ENCODE measurements at places on chromosomes 1 and 21.

DNA sequence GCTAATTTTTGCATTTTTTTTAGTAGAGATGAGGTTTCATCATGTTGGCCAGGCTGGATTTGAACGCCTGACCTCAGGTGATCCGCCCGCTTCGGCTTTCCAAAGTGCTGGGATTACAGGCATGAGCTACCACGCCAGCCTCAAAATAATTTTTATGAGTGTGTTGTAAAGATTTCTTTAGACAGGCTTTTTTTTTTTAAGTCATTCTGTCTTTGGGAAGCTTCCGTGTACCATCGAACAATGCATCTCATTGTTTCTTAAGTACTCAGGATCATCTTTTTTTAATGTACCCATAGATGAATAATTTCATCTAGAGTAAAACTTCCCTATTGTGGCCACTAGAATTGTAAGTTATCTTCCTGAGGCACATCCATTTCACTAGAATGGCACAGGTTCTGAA, 19.6 kb upstream of the SDC3 start:
- DNase-seq, result no peak

- DNase-seq, result no peak
These were observed 2.4 kb downstream of the PEAR1 start for GRCh38 chr1:156895927-156896326.

GRCh38 chr1:84668185-84668584, 22.1 kb downstream of the SSX2IP start:
- no peak for DNase-seq

- no peak for DNase-seq
These were observed 3.6 kb upstream of the TUFT1 start for GRCh38 chr1:151536499-151536898.

DNA sequence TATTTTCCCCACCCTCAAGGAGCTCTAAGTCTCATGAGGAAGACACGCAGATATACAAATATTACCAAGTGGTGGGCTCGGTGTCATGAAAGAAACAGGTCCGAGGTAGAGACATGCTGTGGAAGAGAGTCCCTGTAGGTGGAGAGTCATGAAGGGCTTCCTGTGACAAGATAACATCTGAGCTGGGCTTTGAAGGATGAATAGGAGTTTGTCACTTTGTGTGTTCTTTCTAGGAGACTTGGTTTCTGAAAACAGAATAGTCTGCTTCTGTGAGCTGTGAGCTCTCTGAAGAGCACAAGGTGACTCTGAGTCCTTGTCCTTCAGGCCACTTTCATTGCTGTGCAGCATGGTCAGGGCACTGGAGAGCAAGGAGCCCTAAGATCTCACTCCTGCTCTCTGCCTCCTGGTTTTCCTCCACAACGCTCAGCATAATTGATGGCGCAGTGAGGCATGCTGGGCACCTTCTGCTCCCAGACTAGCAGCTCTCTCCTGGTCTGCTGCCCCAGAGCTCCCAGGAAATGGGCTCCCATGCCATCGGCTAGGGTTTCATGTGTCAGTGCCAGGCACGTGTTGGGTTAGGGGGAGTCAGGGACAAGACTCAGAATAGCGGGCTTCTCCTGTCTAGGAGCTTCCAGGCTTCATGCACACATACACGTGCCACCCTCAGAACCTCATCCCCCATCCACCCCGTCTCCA, 209.9 kb upstream of the CSF3R start:
- DNase-seq, result no peak

DNA sequence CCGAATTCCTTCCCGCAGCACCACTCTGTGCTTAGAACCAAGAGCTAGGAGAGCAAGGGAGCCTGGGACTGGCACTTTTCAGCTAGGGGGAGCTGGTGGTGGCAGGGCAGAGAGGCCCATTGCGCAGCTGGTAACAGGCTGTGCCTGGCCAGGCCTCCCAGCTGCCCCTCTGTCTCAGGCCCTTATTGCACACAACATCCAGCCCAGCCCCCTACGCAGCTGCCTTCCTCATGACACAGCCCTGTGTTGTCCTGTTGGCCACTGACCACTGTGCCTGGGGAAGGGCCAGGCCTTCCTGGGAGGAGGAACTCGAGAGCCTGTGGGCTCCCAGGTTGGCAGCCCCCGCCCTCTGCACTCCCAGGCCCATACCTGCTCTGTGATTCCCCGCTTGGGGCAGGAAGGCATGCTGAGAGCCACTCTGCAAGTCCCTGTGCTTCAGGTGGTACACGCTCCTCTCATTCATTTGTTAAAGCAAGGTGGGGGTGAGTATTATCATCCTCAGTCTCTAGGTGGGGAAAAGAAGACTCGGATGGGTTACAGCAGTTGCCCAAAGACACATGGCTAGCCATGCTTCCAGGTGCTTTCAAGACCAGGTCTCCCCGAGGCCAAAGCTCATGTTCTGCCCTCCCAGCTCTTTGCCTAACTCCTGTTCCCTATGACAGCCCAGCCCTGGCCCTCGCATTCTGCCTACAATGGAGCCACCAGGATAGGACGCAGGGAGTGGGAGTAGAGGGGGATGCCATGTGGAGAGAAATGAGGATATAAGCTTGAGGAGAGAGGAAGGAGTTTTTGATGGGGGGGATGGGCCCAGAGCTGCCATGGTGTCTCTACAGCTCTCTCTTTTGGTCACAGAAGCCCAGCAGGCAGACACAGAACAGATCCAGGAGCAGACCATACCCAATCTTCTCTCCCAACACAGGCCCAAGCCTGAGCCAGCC, 81.8 kb downstream of the TMEM53 start:
- no peak for DNase-seq

DNA sequence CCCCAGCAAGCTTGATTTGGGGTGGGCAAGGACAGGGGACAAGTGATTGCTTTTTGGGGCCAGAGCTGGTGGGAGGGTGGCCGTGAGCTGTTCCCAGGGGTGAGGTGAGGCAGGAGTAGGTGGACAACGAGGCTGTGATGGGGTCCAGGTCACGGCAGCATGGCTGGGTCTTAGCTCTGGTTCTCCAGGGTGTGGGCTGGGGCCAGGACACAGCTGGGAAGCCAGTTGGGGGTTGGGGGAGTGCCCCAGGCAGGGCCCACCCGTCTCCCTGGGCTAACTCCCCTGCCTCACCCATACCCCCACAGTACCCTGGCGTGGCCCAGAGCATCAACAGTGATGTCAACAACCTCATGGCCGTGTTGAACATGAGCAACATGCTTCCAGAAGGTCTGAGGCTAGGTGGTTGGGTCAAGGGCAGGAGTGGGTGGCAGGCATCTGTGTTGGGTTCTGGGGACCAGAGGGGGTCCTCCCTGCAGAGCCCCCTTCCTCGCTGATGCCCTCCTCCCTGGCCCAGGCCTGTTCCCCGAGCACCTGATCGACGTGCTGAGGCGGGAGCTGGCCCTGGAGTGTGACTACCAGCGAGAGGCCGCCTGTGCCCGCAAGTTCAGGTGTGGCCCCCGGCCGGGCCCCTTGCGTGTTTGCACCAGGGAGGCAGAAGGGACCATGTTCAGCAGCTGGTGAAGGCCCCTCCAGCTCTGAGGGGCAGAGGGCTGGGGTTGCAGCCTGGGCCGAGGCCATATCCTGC, 43.3 kb downstream of the COQ8A start:
- DNase-seq, result no peak

DNA sequence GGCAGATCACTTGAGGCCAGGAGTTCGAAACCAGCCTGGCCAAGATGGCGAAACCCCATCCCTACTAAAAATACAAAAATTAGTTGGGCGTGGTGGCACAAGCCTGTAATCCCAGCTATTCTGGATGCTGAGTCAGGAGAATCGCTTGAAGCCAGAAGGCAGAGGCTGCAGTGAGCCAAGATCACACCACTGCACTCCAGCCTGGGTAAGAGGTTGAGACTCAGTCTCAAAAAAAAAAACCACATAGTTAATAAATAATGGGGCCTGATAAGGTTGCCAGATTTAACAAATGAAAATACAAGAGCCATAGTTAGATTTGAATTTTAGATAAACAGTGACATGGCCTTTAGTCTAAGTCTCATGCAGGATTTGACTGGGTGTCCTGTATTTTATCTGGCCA, 175.7 kb downstream of the ZZZ3 start:
- no peak for DNase-seq

DNA sequence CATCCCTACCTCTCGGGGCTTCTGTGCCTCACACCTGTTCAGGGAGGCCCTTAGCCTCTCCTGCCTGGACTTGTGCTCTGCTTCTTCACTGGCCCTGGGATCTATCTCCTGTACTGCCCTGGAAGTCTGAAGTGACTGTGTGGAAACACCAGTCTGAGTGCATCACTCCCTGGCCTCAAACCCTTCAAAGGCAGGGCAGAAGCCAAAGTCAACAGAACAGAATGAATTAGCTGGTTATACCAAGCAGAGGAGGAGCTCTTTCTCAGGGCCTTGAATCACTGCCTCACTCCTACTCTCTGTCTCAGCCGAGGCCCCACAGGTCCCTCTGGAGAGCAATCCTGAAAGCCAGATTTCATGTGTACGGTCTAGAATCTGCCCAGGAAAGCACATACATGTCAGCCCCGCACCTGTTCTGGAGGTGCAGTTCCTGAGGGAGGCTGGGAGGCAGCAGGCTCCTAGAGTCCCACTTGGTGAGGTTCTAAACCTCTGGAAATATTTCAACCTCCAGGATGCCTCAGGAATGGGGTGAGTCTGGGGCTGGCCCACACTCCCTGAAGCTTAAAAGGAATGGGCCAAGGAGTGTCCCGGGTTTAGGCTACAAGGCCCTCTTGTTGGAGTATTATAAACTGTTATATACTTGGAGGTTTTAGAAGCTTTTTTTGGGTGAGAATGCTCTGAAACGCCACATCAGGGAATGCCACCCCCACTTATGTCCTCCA, 98.3 kb downstream of the ABCA4 start:
- no peak for DNase-seq

GRCh38 chr21:31117128-31117916, 79.0 kb upstream of the KRTAP19-8 start:
- no peak for DNase-seq

DNA sequence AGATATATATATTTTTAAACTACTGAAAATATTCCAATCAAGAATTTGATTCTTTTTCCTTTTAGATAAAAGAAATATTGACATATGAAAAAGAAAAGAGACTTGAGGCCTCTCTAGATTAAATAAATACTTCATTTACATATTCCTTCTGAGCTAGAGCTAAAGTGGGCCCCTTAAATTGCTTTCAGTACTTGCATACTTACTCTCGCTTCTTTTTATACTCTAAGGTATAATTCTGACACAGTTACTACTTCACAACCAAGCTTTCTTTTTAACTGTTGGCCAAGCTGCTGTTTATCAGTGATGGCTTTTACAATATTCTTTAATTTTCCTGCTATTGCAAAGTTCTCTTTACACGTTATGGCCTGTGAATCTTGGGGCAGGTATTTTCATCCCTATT, 24.6 kb downstream of the EXTL2 start:
- no peak for DNase-seq

DNA sequence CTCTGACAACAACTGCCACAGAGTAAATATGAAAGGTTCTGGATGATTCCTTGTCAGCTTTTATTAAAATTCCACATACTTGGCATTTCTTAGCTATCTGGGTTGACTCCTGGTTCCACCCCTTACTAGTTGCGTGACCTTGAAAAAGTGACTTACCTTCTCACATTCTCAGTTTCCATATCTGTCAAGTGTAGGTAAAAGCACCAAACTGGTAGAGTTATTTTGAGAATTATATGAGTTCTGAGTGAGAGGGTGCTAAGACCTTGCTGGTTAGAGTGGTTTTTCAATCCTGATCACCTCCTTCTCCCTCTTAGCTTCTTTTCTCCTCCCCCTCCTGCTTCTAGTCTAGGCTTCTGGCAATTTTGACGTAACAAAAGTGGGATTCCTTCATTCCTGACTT, 83.4 kb upstream of the ABCD3 start:
- DNase-seq, result no peak

DNA sequence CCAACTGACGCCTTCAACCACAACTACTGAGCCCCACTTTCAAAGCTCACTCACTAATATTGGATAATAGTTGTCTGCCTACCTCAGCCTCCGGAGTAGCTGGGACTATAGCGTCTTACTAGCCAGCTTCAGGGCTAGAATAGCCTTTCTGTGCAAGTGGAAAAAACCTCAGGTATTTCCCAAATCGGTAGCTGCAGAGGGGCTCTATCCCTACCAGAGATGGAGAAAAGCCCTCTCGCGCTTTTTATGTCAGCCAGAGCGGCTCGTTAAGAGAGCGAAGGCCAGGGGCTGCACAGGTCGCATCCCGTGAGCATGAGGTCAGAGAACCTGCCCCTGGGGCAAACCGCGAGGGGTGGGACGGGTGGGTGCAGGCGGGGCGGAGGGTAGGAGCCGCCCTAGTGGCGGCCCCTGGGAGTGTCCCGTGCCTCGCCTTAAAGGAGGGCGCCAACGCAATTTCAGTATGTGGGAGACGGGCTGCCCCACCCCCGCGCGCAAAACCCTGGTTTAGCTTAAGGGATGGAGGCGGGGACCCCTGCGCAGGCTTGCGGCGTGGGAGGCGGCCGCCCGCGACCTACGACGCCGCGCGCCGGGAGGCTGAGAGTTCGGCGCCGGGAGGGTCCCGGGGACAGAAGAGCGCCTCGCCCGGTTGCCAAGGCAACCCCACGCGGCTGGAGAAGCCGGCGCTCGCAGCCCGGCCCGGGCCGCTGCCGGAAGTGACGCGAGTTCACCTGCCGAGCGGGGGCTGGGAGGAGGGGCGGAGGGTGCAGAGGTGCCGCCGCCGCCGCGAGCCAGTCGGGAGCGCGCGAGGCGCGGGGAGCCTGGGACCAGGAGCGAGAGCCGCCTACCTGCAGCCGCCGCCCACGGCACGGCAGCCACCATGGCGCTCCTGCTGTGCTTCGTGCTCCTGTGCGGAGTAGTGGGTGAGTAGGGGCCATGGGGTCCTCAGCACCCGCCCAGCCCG, at the start of gene CXADR:
Gene CXADR, plus strand, starts transcription at position 791 of the 961 bp plus-strand sequence. Its CDS starts 87 bp downstream, at position 878.
- DNase-seq, result peak; percentile 43

- peak; percentile 35 for DNase-seq
These were observed 448 bp downstream of the GATAD2B start for GRCh38 chr1:153922076-153922971.

DNA sequence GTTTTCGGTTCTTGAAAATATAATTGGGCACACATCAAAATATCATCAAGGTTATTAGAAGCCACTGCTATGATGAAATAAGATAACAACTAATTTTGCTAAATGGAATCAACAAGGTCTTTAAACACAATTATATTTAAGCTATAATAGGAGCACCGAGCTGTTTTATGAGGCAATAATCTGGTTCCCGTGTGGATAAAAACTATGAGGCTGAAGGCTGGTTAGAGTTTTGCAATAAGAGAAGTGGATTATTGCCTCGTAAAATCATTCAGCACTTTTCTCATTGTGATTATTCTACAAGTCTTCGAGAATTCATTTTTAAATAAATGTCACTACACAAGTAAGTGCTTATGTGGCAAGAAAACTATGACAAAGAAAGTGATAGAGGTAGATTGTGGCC, 975.7 kb upstream of the ADGRL2 start:
- no peak for DNase-seq

- DNase-seq, result no peak
These were observed 26.5 kb upstream of the TRIM45 start for GRCh38 chr1:117147856-117148588.

GRCh38 chr1:212791261-212791675, 309 bp downstream of the NSL1 start:
- no peak for DNase-seq

GRCh38 chr1:234896477-234897389, 231.9 kb downstream of the TOMM20 start:
- DNase-seq, result no peak

- DNase-seq, result no peak
These were observed 2.1 kb upstream of the WASF2 start for GRCh38 chr1:27491748-27492700.

Measured in stimulated activated CD8-positive, alpha-beta memory T cell treated with anti-CD3 and anti-CD28 coated beads, Interleukin-4, amount 100 ng/mL, for 1 hour (primary cell).